ENCODE measurements at places on chromosomes 2 and 18.

DNA sequence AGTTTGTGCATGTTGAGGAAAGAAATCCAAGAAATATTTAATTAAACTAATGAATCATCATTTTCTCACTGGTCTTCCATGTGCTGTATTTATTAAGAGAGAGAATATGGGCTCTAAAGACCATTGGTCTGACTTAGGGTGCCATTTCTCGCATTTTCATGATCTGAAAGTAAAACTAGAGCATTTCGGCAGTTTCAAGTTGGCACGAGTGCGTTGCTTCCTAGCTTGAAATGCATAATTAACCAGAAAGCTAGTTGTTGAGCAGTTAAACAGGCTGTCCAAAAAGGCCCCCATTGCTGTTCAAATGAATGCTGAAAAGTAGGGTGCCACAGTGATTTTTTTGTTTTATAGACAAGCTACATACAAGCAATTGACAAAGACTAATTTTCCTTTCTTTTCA, 47.4 kb downstream of the SLC8A1 start:
- no peak for DNase-seq

GRCh38 chr2:14355102-14355501, 277.4 kb upstream of the LRATD1 start:
- DNase-seq = no peak

DNA sequence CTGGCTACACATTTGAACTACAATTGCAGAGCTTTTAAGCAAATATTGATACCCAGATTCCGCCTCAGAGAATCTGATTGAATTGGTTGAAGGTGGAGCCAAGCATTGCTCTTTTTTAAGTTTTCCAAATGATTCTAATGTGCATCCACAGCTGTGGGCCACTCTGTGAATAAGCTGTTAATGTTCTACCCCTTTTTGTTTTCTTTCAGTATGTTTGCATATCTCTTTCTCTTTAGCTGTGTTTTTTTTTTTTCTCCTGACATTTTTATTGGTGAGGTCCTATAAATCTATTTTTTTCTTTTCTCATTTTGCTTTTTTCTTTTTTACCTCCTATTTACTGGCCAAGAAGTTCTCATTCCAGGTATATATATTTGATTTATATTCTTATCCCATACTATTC, 6.5 kb downstream of the SCN3A start:
- no peak for DNase-seq

DNA sequence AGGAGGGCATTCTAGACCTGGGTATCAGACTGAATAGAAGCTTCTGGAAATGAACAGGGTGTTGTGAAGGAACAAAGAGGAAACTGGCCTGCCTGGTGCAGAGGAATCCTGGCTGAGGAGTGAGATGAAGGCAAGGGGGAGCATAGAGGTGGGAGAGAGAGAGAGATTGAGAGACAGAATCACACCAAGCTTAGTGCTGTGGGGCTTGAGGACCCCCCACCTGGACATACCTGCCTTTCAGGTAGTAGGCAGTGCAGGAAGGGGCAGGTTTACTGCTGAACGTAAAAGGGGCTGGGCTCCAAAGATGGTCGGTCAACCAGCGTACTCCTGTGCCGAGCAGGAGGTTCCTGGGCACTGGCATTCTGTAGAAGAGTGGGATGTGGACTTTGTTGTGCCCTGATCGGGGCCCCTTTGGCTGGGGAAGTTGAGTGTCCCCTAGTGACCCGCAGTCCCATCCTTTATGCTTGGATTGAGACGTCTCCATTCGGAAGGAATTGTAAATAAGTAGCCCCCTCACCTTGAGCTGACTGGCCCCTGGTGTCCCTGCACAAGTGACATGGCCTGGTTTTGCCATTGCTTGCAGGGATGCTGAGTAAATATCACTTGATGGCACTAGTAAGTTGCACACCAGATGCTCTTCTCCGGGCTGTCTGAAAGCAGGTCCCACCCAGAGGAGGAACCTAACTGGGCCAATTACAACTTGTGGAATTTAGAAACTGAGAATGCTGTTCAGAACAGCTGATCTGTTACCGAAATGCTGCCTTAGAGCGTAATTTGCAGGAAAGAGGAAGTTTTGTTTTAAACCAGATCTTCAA, 1.4 kb downstream of the UBE2F start:
- peak; percentile 42 for DNase-seq

DNA sequence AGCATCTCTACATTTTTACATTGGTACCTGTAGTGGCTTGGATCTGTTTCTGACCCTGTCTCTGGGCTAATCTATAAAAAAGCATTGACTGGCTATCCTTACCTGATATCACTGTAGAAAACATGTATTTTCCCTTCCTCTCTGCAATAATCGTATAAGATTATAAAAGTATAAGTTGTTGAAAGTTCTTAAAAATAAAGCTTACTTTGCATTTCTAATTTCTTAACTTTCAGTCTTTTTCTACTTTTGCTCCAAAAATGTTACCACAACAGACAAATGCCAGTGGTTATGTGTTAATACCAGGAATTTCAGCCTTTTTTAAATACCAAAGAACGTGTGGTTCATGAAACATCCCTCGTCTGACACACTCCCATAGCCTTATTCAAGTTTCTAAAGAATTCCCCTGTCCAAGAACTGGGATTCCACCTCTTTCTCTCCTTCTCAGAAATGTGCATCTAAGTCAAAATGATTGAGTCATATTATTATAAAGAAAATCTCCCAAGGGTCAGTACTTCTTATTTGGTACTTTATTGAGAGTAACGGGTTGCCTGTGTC, 28.5 kb upstream of the ACKR3 start:
- no peak for DNase-seq

- DNase-seq = no peak
Observed at GRCh38 chr2:64015898-64016297, 3.3 kb downstream of the VPS54 start.

DNA sequence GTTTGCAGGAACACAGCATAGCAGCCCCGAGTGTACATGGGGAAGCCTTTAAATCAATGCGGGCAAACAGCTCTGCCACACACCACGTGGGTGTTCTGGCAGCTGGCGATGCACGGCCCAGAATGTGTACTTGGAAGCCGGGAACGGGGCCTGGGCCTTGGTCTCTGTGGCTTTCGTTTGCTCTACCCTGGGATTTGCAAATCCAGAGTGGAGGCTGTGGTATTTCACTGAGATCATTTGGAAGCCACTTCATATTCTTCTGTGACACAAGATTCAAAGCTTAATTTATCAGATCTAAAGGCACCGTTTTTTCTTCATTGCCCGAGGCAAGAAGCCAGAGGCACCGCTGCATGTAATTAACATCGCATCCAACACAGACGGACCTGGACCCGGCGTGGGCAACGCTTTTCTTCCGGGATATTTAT, 246.3 kb upstream of the MYT1L start:
- peak; percentile 93 for DNase-seq

GRCh38 chr2:69979902-69980807, 18.7 kb upstream of the ASPRV1 start:
- DNase-seq = no peak

GRCh38 chr2:122873951-122874350, 1118.5 kb downstream of the TSN start:
- no peak for DNase-seq

DNA sequence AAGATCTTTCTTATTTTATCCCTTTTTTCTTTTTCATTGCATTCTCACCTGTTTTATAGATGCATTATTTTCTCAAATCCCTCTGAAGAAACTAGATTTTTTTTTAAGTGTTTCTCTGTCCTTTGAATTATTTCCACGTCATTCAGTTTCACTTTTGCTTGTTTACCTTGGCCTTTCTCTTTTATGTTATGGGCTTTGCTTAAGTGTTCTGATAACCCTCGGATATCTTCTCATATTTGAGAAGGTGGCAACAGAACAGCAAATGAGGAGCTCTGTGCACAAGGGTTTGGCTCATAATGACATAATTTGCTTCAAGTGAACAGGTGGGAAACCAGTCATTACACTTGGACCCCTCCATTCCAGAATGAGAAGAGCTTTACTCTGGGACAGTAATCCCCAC, 111.9 kb downstream of the C1D start:
- DNase-seq = no peak

DNA sequence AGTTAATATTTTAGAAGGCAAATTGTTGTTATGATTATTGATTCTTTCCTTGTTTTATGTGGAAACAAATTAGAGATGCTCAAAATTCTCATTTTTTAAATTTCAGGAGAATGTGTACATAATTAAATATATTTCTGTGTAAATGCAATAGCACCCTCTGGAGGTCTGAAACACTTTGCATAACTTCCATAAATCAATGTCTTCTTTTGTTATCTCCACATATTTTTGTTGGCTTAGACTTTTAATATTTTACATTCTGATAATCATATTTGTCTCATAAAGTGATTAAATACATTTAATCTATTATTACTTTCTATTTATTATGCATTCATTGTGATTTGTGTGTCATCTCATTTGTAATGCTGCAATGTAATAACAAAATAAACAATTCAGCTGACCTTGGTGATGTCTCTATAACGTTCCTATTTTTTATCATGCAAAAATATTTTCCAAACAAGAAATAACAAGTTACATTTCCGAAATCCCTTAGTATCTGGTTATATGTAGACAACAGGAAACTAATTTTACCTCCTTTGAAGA, 201.8 kb upstream of the GALNT5 start:
- DNase-seq = no peak

DNA sequence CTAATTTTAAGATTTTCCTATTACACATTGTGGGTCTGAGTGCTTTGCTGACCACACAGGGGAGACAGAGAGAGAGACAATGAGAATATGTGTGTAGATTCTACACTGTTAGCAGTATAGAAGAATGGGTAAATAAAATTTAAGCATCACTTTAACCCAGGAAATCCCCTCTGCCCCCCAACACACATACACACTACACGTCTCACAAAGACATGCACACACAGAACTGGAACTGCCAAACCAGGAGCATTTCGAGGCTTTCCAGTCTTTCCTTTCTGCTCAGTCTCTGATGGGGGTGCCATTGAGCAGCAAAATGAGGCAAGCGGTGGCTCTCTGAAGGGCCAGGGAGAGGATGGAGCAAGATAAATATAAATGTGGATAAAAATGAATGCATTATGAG, 2.5 kb downstream of the MERTK start:
- peak; percentile 76 for DNase-seq
